ENCODE measurements at places on chromosomes 2 and 18.

DNA sequence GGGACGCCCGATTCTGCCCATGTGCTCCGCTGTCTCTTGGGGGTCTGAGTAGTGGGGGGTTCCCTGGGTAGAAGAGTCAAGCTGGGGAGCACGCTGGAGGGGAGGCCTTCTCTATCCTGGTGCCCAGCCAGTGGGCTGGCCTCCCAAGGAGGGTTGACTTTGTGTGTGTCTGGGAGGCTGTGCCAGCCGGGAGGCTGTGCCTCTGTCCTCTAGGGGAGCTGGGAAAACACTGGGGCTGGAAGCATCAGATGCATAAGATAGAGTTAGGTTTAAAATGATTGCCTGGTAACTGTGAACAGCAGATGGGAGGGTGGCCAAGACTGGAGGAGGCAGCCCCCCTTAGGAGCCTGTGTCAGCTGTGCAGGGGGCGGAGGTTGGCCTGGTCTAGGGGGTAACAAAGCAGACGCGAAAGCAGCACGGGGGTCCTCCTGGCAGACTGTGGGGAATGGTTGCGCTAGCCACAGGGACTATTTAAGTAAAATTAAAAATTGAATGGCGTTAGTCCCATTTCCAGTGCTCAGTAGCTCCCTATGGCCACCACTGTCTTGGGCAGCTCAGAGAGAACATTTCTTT, 1.3 kb downstream of the ING5 start:
- no peak for DNase-seq
- no peaks in the 10 kb centered on the region for H3K27me3 ChIP-seq
- peak overlapping the region; percentile 63 for H3K27ac ChIP-seq
- no peaks in the 10 kb centered on the region for H3K36me3 ChIP-seq

DNA sequence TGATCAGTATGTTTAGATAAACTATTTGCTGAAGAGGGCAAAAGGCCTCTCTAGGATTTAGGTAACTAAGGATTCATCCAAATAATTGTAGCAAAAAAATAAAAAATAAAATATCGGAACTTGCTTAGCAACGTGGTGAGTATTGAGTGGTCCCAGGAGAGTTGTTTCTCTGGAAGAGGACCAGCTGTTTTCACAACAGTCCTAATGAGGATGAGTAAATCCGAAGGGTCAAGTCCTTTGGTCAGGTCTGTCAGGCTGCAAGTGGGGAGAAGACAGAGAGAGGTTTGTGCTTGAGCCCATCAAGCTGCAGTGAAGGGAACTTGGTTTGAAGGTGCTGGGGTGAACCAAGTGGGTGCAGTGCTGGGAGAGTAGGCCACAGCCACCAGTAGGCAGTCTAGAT, 539.2 kb downstream of the SLC4A3 start:
- DNase-seq = no peak
- no peaks in the 10 kb centered on the region for H3K4me1 ChIP-seq
- H3K27ac ChIP-seq = no peak overlapping the region
- no peaks in the 10 kb centered on the region for H3K36me3 ChIP-seq

DNA sequence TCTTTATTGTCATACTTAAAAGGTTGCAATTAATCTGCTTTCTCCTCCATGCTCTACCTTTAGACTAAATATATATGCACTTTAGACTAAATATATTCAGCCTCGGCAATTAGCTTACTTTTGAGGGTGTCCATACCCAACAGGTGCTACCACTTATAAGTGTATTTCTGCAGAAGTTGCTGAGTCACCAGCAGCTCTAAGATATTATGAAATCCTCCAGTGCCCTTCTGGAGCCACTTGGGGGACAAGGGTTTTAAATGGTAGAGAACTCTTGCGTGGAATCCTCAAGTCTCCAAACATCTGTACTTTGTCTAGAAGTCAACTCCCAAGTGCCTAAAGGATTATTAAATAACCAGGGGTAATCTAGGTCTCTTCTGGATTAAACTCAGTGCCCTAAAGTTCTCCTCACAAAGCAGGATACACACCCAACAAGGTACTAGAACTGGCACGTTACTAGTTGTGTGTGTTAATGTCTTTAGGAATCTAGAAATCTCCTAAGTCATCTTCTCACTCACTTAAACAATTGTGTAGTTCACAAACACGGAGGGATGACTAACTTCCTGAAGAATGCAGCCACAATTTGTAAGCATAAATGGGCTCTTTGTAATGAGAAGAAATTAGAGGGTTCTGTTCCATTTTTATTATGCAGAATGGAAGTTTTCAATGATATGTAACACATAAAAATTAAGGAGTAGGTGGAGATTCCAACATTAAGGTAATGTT, 159.7 kb downstream of the CD226 start:
- H3K36me3 ChIP-seq = no peaks in the 10 kb centered on the region
- no peak for DNase-seq
- no peaks in the 10 kb centered on the region for H3K4me1 ChIP-seq
- no peaks in the 10 kb centered on the region for H3K27me3 ChIP-seq
- H3K4me3 ChIP-seq = no peak overlapping the region

GRCh38 chr2:89844221-89844943, 1152.9 kb downstream of the RPIA start:
- no peak overlapping the region for H3K4me3 ChIP-seq
- H3K36me3 ChIP-seq = no peaks in the 10 kb centered on the region
- H3K27me3 ChIP-seq = peaks cover 2% of the 10 kb centered on the region
- no peak overlapping the region for H3K27ac ChIP-seq

All from Caco-2 (cell line).